Activated T-cell treated with anti-CD3 and anti-CD28 coated beads, Interleukin-2, amount 50 U/mL, for 4 hours (primary cell): ENCODE measurements at places on chromosomes 7 and 10. TPM values are rescaled to one million over a fixed set of nuclear protein-coding genes. Genes with fewer than 3 reads are reported as not detected.
A peak's percentile ranks its signal among the peaks of the same experiment; 100 is the strongest.

- no peak for DNase-seq
Measured at GRCh38 chr10:115572740-115573455, 479.7 kb downstream of the ATRNL1 start.

- no peak for DNase-seq
Measured at GRCh38 chr10:77297393-77297739, 340.2 kb downstream of the KCNMA1 start.

DNA sequence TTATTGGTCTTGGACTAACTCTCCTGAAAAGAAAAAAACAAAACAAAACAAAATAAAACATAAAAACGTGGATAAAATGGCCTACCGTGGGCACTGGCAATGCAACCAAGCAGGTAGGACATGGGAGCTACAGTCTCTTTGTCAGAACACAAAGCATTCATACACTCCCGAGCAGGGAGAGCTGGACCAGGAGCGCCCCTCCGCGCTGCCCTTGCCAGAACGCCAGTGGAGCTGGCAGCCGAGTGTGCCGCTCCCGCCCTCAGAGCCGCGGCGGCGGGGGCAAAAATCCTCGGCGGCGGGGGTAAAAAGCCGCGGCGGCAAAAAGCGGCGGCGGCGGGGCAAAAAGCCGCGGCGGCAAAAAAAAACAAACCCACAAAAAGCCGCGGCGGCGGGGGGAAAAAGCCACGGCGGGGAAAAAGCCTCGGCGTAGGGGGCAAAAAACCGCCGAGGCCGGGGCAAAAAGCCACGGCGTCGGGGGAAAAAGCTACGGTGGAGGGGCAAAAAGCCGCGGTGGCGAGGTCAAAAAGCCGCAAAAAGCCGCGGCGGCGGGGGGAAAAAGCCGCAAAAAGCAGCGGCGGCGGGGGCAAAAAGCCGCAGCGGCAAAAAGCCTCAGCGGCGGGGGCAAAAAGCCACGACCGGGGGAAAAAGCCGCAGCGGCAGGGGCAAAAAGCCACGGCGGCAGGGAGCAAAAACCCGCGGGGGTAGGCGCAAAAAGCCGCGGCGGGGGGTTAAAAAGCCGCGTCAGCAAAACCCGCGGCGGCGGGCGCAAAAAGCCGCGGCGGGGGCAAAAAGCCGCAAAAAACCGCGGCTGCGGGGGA is 418.1 kb downstream of the ZNF716 start:
- no peak for DNase-seq

The CALCR gene
- total RNA-seq: not detected

DNA sequence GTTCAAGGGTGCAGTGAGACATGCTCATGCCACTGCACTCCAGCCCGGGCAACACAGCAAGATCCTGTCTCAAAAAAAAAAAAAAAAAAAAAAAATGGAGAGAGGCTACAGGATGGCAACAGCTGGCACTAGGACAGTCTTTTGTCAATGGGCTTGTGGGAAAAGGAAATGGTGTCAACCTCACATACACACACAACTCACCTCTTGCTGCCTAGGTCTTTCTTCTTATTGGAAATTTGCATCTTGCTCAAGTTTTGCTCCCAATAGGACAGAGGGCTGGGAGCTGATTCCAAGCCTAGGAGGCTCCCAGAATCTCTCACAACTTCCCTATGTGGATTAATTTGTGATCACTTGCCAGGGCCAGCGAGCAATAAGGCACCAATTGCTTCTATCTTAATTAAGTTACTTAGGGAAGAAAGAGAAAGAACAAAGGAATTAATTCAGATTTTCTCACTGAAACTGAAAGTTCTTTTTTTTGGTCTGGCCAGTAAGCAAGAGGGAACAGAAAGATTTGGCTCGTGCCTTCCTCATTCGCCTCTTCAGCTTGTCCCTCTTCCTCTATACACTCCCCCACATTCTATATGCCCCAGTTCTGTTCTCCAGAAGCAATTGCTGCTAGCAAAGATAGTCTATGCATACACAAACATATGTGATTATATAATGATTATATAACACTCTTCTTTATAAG is 33.8 kb downstream of the MAP3K8 start:
- no peak for DNase-seq

The FGFBP3 gene
- total RNA-seq: 2.6 TPM

GRCh38 chr7:96605045-96605716 is 104.5 kb downstream of the SEM1 start:
- no peak for DNase-seq

DNA sequence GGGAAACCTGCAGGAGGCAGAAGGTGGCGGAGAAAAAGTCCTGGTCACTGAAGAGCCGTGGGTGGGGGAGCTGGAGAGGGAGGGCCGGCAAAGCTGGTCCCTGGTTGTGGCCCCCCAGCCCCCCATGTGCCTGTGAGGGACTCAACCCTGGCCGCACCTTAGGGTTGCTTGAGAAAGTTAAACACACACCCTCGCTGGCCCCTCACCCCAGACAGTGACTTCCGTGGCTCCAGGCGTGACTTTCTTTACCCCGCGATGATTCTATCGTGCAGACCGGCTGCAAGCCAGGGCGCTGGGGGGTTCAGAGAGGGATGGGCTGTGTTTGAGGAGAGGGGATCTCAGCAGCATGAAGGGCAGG is 447.6 kb upstream of the FOXK1 start:
- no peak for DNase-seq

DNA sequence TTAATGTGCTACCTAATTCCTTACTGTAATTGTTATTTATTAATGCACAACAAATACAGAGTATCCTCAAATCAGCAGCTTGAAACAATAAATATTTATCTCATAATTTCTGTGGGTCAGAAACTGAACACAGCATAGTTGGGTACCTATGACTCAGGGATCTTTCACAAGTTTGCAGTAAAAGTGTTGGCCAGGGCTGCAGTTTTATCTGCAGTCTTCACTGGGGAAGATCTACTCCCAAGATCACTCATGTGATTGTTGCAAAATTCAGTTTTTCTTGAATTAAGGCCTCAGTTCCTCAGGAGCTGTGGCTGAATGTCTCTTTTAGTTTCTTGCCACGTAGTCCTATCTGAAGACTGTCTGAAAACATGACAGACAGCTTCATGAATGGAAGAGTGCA is 237.8 kb downstream of the ZWINT start:
- DNase-seq: no peak

GRCh38 chr7:96596120-96596826 is 113.4 kb downstream of the SEM1 start:
- no peak for DNase-seq

DNA sequence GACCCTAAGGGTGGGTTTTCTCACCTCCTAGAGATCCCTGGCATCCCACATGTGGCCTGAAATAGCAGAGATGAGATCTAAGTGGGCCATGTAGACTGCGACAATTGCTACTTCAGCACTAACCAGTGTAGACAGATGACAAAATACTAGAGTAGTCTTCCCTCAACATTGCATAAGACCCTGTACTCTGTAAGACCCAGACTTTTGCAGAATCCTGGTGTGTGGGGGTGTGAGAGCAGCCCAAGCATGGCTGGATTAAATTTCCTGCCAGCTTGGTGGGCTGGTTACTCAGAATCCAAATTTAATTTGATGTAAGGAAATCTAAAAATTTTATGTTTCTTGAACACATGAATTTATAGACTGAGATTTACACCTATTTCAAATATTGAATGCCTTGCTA is 88.3 kb downstream of the ZNF365 start:
- DNase-seq: no peak

The CLDN4 gene
- total RNA-seq: 0.56 TPM

DNA sequence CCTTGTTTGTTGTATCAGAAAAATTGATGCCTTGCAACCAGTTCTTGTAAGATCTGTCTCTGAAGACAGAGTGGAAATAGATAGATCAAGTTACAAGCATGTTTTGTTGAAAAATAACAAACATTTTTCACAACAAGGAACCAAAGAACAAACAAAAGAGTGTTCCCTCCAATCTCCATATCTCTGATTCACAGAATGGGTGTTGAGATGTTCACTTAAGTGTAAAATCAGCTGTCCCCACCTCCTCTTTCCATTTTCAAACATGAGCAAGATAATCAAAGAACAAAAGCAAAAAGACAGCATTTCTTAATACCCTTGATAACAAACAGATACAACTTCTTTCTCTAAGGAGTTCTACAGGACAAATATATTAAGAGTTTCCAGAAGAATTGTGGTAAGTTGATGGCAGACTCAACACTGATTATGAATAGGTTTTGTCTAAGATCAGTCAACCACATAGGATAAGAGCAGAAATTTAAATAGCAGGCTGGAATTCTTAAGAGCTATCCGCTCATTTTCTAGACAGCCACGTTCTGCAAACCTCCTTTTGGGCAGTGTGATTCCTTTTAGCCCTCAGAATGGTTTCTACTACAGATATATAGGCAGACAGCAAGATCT is 970.9 kb upstream of the AUTS2 start:
- no peak for DNase-seq

DNA sequence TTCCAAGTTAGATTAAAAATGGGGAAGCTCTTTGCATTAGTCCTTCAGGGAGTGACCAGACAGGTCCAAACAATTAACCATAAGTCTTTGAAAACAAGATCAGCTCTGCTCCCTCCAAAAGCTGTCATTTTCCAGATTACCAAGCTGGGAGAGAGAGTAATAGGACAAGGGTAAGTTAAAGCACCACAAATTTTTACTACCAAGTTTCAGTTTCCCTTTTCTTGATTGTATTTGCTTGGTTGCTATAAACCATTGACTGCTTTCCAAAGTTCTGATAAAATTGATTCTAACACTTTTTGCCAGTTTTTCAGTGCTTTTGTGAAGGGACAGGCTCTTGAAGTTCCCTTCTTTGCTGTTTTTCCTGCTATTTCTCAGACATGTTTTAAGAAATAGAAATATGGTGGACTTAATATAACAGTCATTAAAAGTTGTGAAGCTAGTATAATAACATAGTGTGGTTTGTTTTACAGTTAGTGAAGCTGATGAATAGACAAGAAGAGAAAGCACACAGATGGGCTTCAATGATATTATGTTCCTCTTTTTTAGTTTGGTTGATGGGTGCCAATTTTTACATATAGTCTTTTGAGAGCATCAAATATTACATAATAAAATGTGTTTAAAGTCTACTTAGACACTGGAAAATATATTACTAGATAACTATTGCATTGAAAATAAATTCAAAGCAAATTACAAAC is 40.0 kb upstream of the ZNF365 start:
- no peak for DNase-seq

DNA sequence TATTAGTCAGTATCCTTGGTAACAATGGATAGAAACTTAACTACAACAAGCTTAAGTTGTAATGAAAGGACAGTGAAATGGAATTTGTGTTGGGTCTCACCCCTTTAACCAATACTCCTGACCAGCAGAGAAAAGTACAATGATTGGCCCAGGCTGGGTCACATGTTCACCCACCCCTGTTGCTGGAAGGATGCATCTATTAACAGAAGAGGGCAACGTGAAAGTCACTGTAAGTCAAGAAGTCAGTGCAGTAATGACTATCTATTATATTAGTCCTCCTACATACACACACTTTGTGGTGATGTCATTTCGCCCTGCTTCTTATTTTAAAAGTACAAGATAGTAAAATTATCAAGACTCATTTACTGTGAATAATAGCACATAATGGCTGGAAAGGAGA is 16.2 kb downstream of the PNLIPRP2 start:
- DNase-seq: no peak

GRCh38 chr7:136389933-136390332 is 412.8 kb upstream of the MTPN start:
- no peak for DNase-seq

The PNLIPRP1 gene
- total RNA-seq: 1.0 TPM

GRCh38 chr7:13231216-13231615 is 543.8 kb downstream of the ARL4A start:
- DNase-seq: no peak

- DNase-seq: peak; percentile 19
Measured at GRCh38 chr7:20330239-20330927, at the start of gene ITGB8. Gene ITGB8, plus strand, starts transcription at chr7:20330900. Its CDS starts 907 bp downstream, at chr7:20331807.

The MORN4 gene
- 2.1 TPM for total RNA-seq

- no peak for DNase-seq
Measured at GRCh38 chr10:114426476-114426875, 22.2 kb upstream of the AFAP1L2 start.

The PRKAR2B gene
- total RNA-seq: 1.0 TPM

The PODXL gene
- total RNA-seq: 1.1 TPM

DNA sequence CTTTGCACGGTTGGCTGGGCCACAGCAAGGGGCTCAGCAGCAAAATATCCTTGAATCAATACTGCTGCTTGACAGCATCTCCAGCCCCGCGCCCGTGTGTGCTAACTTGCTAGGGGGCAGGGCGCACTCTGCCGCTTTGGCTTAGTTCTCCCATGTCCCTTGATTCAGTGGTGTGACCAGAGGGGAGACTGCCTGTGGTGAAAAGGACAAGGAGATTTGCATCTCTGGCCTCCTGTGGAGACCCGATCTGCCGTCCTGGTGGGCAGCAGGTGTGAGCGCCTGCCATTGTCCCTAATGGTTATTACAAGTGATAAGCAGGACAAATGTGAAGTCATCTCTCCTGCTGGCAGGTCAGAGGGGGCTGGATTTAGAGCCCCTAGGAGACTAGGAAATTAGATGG is 500.2 kb upstream of the GALNT17 start:
- no peak for DNase-seq

DNA sequence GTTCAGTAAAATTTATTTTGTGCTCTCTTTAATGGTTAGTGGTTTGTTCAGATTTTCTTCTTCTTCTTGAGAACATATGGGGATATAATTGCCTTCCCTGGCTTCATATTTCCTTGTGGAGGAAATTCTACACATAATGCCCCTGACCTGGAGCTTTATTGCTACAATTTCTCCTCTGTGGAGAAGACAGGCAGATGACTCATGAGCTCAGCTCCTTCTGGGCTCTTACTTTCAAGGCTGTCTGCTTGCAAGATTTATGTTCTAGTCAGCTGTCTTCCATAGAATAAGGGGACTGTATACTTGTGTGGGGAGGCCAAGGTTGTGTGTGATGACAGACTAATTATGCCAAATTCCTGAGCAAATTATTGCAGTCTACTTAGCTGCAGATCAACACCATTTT is 1.6 kb downstream of the LRRD1 start:
- no peak for DNase-seq

- no peak for DNase-seq
Measured at GRCh38 chr10:4546500-4546899, 279.5 kb upstream of the AKR1E2 start.

GRCh38 chr7:28848906-28849305 is 109.2 kb downstream of the TRIL start:
- no peak for DNase-seq

- DNase-seq: no peak
Measured at GRCh38 chr10:31075434-31075833, 43.8 kb upstream of the ZNF438 start.

DNA sequence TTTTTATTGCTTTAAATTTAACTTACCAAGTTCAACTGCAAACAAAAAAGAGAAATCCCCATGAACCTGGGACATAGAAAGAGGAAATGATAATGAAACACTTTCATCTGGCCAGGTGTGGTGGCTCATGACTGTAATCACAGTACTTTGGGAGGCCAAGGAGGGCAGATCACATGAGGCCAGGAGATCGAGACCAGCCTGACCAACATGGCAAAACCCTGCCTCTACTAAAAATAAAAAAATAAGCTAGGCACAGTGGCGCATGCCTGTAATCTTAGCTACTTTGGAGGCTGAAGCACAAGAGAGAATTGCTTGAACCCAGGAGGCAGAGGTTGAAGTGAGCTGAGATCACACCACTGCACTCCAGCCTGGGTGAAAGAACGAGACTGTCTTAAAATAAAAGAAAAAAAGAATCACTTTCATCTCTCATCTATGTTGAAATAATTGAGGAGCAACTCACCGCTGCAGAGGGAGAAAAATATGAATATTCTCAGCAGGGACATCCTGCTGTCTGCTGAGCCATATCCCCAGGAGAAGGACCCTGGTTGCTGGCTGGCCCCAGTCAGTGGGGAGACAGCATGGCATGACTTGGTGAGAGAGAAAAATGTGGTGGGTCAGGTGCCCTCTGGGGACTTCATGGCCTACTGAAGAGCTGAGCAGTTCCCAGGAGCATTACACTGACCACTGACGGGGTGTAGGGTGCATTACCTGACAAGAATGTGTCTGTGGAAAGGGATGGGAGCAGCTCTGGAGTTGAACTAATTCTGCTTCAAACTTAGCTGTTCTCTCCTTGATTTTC is 22.8 kb upstream of the TARP start:
- DNase-seq: no peak
